ENCODE measurements at places on chromosomes 11 and 22.

- DNase-seq: no peak
Observed at GRCh38 chr11:119694334-119694733, 34.7 kb downstream of the NECTIN1 start.

- DNase-seq: no peak
Observed at GRCh38 chr11:120859552-120860295, 164.2 kb upstream of the TBCEL start.

- no peak for DNase-seq
Observed at GRCh38 chr11:41451011-41451410, 8.4 kb downstream of the LRRC4C start.

- peak; percentile 44 for DNase-seq
Observed at GRCh38 chr11:63866211-63866610, 27.3 kb downstream of the MARK2 start.

DNA sequence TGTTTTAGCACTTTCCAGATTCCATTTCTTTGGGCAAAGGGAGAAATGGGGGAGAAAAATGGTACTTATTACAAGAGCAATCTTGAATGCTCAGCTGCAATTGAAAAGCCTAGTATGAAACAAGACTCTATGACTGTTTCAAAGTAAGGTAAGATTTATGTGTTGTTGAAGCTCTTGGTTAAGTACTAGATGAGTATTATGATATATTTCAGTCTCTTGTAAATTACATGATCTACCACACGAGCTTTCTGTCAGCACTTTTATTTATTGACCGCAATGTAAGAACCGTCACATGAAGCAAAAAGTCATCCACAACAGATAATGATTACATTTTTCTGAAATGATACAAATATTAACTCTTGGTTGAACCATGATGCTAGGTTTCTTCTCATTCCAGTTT, 906.7 kb upstream of the CHORDC1 start:
- no peak for DNase-seq

- no peak for DNase-seq
Observed at GRCh38 chr11:113906038-113906437, 1.4 kb downstream of the HTR3B start.

DNA sequence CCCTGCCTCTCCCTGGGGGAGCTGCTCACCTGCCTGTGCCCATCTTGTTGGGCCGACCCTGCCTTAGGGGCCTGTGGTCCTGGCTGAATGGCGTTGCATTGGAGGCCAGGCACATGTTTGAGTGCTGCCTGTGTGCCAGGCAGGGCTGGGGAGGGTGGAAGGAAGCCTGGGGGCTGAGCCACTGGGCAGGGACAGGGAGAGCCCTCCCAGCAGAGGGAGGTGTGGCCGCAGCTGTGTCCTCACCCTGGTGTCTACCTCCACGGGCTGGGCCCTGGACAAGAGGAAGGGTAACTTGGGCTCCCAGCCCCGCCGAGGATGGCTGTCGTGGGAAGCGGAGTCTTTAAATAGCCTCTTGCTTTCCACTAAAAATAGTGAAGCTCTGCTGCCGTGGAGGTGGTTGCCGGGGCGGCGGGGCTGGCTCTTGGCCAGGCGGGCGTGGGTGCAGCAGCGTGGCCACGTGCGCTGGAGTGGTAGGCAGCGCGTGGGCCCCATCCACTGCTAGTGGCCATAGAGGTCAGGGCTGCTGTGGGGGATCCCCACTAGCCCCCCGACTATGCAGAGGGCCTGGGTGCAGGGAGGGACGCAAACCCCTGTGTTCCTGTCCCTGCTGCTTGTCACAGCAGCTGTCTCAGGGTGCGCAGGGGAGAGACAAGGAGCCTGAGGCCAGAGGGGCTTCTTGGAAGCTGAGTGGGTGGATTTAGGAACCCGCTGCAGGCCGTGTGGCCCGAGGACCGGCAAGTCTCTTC, 6.2 kb downstream of the ZDHHC8 start:
- no peak for DNase-seq

- no peak for DNase-seq
Observed at GRCh38 chr22:35593891-35594470, 23.1 kb downstream of the MB start.

- no peak for DNase-seq
Observed at GRCh38 chr11:65492637-65493366, 6.0 kb upstream of the MALAT1 start.

DNA sequence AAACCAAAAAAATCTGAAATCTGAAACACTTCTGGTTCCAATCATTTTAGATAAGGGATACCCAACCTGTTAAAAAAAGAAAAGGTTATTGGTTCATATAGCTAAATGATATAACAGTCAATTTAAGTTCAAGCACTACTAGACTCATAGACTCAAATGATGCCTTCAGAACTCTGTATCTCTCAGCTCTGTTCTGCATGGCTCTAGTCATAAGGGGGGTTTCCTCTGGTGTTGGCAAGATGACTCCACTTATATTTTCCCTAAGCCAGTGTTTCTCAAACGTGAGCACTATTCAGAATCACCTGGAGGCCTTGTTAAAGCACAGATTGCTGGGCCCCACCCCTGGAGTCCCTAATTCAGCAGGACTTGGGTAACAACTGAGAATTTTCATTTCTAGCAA, 11.5 kb upstream of the RRAS2 start:
- DNase-seq: no peak

GRCh38 chr22:27613099-27614005, 188.2 kb downstream of the MN1 start:
- no peak for DNase-seq

DNA sequence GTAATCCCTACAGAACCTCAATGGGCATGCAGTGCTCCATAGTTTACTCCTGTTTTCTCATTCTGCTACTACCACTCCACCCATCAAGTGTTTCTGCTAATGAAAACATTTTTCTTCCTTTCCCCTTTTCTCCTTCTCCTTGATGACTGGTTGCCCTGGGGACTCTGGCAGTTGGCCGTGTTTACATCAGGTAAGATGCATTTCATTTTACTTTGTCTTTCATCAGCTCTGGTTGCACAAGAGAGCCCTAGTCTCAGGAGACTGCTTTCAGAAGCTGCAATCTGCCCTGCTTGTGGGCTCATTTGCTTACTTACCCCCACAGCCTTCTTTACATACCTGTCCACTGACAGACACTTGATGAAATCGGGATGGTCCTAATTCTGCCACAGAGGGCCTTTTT, 19.6 kb upstream of the LIMK2 start:
- DNase-seq: no peak

DNA sequence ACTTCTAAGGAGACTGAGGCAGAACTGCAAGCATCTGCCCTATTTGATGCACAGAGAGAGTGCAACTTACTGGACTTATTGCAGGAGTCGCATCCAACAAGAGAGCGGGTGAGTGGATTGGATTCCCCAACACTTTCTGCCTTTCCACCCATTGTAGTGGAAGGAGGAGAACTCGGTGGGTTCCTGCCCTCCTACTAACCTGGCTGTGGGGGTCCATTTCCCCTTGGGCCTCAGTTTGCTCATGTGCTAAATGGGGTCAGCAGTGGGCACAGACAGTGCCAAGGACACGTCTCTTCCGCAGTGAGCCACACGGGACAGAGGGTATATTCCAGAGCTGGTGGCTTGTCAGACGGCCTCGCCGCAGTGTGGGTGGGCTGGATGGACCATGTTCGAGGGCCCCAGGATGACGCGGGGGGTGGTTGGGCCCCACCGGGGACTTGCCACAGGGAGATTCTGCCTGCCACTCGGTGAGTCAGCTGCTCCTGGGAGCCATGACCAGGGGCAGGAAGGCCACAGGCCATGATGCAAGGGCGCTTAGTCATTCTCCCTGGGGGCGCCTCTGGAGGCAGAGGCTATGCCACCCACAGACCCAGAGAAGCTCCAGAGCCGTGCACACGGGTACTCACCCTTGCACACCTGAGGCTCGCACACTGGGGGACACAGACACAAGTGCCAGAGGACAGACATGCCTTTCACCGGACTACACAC, 8.2 kb downstream of the ALX4 start:
- no peak for DNase-seq

DNA sequence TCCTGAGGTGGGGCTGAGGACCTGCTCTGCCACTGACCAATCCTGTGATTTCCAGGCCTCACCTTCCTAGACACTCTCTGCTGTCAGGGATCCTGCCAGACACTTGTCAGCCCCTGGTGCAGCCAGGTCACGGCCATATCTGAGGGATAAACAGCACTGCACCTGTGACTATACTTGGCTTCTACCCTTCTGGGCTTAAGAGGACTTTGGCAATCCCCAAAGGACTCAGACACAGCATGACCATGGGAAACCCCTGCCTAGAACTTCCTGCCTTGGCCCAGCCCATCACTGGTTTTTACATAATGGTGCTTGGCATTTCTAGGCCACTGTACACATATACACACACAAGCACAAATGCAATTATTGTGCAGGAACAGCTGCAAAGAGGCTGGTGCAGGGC, 11.6 kb upstream of the OLFML1 start:
- no peak for DNase-seq

DNA sequence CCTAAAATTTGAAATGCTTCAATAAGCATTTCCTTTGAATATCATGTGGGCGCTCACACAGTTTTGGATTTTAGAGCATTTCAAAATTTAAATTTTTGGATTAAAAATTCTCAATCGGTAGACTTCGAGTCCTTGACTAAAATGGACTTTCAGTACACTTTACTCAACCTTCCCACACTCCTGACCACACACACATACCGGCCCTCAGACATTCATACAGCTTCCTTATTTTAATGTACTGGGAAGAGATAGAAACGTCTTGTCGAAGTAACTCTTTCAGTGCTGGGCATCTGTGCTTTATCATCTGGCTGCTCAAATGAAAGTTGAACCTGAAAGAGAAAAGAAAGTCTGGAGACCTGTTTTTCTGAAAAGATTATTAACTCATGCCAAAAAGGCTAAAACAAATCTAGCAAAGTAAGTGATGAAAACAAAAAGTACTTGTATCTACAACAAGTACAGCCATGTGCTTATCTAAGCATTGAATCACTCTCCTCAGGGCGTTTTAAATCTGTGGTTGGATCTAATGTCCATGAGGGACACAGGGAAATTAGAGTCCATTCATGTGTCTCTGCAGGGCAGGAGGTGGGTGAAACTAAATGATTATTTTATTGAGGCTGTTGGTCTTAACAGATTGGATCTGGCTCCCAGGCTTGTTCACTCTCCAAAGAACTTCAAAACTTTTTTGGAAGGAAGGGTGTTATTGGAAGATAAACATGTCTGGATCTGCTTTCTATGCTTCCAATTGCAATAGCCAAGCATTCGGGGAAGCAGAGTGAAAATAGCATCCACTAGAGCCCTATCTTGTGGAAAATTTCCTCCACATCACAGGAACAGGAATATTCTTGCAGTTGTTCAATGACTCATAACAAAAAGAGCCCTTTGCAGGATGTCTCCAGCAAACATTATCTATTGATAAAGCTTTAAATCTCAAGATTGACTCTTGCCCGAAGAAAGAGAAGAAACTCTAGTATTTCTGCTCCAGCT, 47.0 kb downstream of the CARD18 start:
- no peak for DNase-seq

GRCh38 chr11:115238086-115238485, 266.1 kb downstream of the CADM1 start:
- no peak for DNase-seq

DNA sequence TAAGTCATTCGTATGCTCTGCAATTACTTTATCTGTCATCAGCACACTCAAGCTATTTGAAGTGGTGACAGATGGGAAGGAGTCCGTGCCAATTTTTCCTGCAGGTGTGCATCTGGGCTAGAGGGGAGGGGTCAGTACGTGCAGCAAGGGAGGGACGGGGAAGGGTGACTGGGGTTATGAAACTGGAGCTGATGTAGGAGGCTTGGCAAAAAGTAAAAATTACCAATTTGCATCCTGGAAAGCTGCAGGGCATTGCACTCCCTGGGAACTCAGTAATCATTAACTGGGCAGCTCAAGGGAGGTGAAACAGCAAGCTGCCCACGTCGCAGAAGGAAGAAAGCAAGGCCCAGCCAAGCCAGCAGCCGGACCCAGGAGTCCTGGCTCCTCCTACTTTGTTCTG, 87.1 kb upstream of the TMEM45B start:
- no peak for DNase-seq

DNA sequence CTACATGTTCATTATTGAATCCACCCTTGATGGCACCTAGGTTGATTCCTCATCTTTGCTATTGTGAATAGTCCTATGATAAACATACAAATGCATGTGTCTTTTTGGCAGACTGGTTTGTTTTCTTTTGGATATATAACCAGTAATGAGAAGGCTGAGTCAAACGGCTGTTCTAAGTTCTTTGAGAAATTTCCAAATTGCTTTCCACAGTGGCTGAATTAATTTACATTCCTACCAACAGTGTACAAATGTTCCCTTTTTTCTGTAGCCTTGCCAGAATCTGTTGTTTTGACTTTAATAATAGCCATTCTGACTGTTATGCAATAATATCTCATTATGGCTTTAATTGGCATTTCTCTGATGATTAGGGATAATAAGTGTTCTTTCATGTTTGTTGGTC, 184.9 kb downstream of the CASP12 start:
- DNase-seq: no peak

GRCh38 chr11:776561-777287, 563 bp downstream of the GATD1 start:
- no peak for DNase-seq

GRCh38 chr11:112962579-112963367, 1.6 kb downstream of the NCAM1 start:
- DNase-seq: no peak

GRCh38 chr22:39282645-39283321, 36.6 kb downstream of the RPL3 start:
- DNase-seq: no peak

DNA sequence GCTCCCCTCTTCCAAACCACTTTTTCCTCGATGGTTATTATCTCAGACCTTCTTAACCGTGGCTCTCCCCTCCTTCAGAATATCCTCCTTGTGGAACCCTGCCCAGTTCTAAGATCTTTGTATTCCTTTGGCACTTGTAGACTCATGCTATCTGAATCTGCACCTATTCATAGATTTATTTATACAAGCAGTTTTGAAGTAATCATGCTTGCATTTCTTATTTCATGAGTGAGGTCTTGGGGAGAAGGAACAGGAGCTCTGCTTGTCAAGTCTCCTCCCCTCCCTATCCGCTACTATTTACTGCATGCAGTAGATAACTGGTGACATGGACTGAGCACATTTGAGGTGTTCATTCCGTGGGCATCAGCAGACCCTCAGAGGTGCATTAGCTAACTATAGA, 5.4 kb upstream of the MADD start:
- no peak for DNase-seq

GRCh38 chr11:64241491-64242374, 838 bp downstream of the FKBP2 start:
- peak; percentile 100 for DNase-seq

DNA sequence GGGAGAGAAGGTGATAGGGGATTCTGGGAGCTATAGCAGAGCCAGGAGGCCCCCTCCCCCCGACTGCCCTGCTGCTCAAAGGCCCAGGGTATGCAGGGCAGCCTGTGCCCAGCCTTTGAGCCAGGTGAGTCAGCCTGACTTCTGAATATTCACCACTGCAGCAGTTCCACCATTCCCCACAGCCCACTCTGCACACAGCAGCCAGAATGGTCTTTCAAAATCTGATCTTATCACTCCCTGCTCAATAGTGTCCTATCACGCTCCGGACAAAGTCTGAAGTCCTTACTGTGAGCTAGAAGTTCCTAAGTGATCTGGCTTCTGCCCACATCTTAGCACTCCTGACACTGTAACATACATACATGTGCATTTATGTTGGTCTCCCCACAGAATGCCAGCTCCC, 111.7 kb downstream of the BUD13 start:
- DNase-seq: no peak

GRCh38 chr11:36432093-36432469, 78.0 kb downstream of the TRAF6 start:
- DNase-seq: no peak

GRCh38 chr11:18778468-18778867, 13.1 kb downstream of the PTPN5 start:
- no peak for DNase-seq

Measured in stimulated activated CD4-positive, alpha-beta T cell treated with anti-CD3 and anti-CD28 coated beads, Interleukin-1b, Interleukin-23, amount 100 ng/mL, for 1 hour (primary cell).